Ovary (tissue), 10 donors: ENCODE measurements at places on chromosomes 7 and 10. TPM values are rescaled to one million over a fixed set of nuclear protein-coding genes. Genes with fewer than 3 reads are reported as not detected.

CAV1 gene
- total RNA-seq, result 101 TPM

GRCh38 chr10:22244001-22244400 is 26.2 kb upstream of the EBLN1 start:
- H3K4me1 ChIP-seq, result peaks cover 2% of the 10 kb centered on the region
- no peaks in the 10 kb centered on the region for H3K36me3 ChIP-seq
- H3K27ac ChIP-seq, result no peak overlapping the region
- no peaks in the 10 kb centered on the region for H3K27me3 ChIP-seq
- no peak for DNase-seq
- no peak overlapping the region for H3K4me3 ChIP-seq

TFR2 gene
- total RNA-seq, result 0.79 TPM

CLRN3 gene
- not detected for total RNA-seq

DNA sequence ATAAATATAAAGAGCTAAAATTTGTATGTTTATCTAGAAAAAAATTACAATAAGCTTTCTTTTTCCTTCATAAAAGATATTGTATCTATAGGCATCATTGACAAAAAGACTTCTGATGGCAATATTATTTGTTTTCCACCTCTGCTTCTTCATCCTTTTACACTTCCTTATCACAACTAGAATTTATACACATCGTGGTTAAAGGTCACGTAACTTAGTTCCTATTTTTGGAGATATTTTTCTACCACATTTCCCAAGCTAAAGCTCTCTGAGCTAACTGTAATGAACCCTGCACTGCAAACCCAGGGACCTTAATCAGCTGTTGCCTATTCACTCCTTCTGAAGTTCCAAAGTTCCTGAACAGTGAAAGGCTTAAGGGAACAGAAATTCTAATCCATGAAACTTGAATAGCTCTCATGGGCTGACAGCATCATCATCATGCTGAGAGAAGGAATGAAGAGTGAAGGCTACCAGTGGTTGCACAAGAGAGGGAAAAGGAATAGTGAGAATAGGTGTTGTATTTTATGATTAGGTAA is 106.1 kb upstream of the SLC13A1 start:
- no peaks in the 10 kb centered on the region for H3K36me3 ChIP-seq
- no peak overlapping the region for H3K4me3 ChIP-seq
- H3K27me3 ChIP-seq, result no peaks in the 10 kb centered on the region
- H3K27ac ChIP-seq, result no peak overlapping the region
- DNase-seq, result no peak
- no peaks in the 10 kb centered on the region for H3K4me1 ChIP-seq

MSMB gene
- not detected for total RNA-seq

DNA sequence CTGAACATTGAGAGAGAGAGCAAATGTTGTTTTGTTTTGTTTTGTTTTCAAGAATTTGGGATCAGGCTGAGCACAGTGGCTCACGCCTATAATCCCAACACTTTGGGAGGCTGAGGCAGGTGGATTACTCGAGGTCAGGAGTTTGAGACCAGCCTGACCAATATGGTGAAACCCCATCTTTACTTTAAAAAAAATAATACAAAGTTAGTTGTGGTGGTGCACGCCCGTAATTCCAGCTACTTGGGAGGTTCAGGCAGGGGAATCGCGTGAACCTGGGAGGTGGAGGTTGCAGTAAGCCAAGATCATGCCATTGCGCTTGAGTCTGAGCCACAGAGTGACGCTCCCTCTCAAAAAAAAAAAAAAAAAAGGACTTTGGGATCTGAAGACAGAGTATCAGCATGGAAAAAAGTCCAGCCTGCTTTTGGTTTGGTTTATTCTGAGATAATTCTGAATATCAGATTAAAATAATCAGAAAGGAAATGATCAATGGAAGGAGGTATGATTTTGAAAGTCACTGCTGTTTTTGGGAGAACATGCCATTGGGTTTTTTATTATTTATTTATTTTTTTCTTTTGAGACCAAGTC is 1.9 kb upstream of the ITIH2 start:
- DNase-seq, result no peak
- H3K27ac ChIP-seq, result no peak overlapping the region
- H3K4me3 ChIP-seq, result no peak overlapping the region
- H3K4me1 ChIP-seq, result no peaks in the 10 kb centered on the region
- H3K27me3 ChIP-seq, result no peaks in the 10 kb centered on the region

GDI2 gene
- 177 TPM for total RNA-seq

XRCC2 gene
- 0.95 TPM for total RNA-seq

GRCh38 chr7:5854738-5855137 is 25.9 kb upstream of the OCM start:
- H3K4me1 ChIP-seq, result no peaks in the 10 kb centered on the region
- no peaks in the 10 kb centered on the region for H3K27me3 ChIP-seq
- H3K27ac ChIP-seq, result no peak overlapping the region
